Lung (tissue), 17 donors: ENCODE measurements at places on chromosomes 4 and X. TPM values are rescaled to one million over a fixed set of nuclear protein-coding genes. Genes with fewer than 3 reads are reported as not detected.

DNA sequence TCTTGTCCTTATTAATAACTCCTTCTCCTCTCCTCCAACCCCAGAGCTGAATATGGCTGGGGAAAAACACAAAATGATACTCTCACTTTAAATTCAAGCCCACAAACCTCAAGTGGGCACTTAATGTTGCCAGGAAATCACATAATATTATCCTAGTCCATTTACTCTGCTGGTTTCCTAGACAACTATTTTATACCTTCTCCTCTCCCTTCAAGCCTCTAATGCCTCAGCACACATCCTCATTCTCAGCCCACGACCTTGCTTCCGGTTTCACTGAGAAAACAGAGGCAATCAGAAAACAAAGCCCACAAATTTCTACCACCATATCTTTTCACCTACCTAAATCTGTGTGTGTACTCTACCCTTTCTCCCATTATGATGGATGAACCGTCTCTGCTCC lies 12.1 kb upstream of the CLCN5 start:
- no peak overlapping the region for H3K27ac ChIP-seq
- no peaks in the 10 kb centered on the region for H3K4me1 ChIP-seq
- DNase-seq = peak; percentile 20
- H3K27me3 ChIP-seq = no peaks in the 10 kb centered on the region

The LRCH2 gene
- 3.6 TPM for total RNA-seq

- H3K27me3 ChIP-seq = no peaks in the 10 kb centered on the region
- H3K4me1 ChIP-seq = no peaks in the 10 kb centered on the region
- no peak overlapping the region for H3K4me3 ChIP-seq
- peak; percentile 84 for DNase-seq
- no peaks in the 10 kb centered on the region for H3K36me3 ChIP-seq
These were observed 378.4 kb downstream of the ANKRD50 start for GRCh38 chr4:124334119-124334518.

The MAGEB17 gene
- total RNA-seq = not detected

DNA sequence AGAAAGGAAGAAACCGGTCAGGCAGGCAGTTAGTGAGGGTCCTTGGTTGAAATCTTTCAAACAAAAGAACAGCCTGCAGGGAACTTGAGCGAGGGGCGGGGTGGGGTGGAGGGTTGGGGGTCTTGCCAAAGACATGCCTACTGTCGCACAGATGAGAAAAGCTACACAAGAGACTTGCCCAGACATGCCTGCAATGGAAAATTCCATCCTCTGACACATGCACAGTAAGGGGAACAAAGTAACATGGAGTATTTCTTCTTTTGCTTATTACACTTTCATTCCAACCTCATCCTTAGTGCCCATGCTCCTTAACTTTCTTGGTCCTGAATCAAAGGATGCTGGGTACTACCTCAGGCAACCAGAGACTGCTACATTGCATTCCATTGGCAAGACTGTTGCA lies 1491.2 kb downstream of the STIM2 start:
- no peaks in the 10 kb centered on the region for H3K27me3 ChIP-seq
- no peak overlapping the region for H3K4me3 ChIP-seq
- DNase-seq = no peak
- H3K4me1 ChIP-seq = no peaks in the 10 kb centered on the region

GRCh38 chr4:144611850-144612249 lies 34.1 kb upstream of the HHIP start:
- no peak for DNase-seq
- H3K27me3 ChIP-seq = no peaks in the 10 kb centered on the region
- H3K27ac ChIP-seq = no peak overlapping the region
- no peaks in the 10 kb centered on the region for H3K36me3 ChIP-seq
- no peak overlapping the region for H3K4me3 ChIP-seq
- H3K4me1 ChIP-seq = no peaks in the 10 kb centered on the region

GRCh38 chr4:46955601-46956000 lies 37.8 kb downstream of the GABRA4 start:
- DNase-seq = no peak
- H3K27me3 ChIP-seq = no peaks in the 10 kb centered on the region
- no peaks in the 10 kb centered on the region for H3K36me3 ChIP-seq

DNA sequence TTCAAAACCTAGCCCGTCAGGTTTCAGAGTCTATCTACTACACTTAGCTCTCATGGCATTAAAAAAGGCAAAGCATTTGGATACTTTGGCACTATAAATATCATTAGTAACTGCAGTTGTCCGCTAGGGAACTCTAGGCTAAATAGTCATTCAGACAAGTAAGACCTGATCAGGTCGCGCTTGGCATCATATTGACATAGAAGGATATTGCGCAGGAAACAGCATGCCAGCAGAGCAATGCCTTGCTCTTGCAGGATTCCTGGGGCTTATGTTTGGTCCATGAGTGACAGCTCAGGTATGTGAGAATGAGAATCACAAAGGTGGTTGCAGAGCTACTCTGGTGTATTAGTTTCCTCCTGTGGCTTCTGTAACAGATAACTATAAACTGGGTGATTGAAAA lies 62.7 kb downstream of the KDM6A start:
- H3K27ac ChIP-seq = no peak overlapping the region
- no peak for DNase-seq
- H3K4me1 ChIP-seq = no peaks in the 10 kb centered on the region
- no peaks in the 10 kb centered on the region for H3K36me3 ChIP-seq

The PDE6B gene
- 24.6 TPM for total RNA-seq

DNA sequence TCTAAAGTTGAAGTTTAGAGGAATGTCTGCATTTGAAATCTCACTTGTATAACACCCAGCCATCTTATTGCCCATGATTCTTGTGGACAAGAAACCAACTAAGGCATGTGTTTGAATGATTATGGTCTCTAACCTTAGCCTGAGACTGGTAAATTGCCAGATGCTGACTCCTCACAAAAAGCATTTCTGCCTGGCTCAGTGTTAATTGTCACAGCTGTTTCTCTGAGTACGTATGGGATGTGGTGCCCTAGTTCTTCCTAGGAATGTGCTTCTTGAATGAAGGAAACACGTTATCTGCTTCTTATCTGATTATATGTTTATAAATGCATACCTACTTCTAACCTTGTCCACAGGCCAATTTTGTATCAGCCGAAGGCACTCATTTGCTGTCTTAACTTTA lies 63.1 kb upstream of the NDP start:
- no peak overlapping the region for H3K27ac ChIP-seq
- peak; percentile 18 for DNase-seq
- H3K36me3 ChIP-seq = no peaks in the 10 kb centered on the region
- H3K4me1 ChIP-seq = no peaks in the 10 kb centered on the region

DNA sequence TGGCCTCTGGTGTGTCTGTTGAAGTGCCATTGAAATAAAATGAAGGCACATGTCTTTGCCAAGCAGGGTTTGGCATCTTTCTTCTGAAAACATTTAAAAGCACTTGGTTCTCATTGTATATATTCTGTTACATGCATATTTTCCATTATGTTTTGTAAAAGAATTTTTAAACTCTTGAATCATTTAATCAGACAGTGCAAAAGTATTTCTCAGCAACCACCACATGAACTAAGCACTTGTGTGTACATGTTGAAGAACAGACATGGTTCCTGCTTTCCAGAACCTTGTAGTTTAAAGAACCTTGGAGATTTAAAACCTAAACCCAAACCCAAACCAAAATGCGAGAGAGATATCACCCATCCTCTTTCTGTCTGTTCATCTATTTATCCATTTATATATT lies 220.3 kb upstream of the GIMD1 start:
- H3K4me3 ChIP-seq = no peak overlapping the region
- no peak for DNase-seq
- no peaks in the 10 kb centered on the region for H3K4me1 ChIP-seq
- peaks cover 24% of the 10 kb centered on the region for H3K27me3 ChIP-seq
- no peak overlapping the region for H3K27ac ChIP-seq

DNA sequence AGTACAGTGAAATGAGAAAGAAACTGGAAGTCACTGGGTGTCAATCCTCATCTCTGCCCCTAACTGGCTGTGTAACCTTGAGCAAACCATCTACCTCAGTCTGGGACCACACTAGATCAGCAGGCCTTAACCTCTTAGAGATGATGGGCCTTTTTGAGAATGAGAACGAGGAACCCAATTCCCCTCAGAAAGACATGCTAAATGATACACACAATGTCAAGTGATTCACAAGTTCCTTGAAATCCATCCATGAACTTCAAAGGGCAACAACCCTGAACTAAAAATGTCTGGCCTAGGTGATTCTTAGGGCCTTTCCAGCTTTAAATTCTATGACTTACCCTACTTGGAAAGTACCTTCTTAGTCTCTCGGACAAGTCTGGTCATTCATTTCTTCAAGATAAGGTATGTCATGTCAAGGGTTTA lies 47.4 kb downstream of the ACSL4 start:
- H3K27me3 ChIP-seq = peaks cover 48% of the 10 kb centered on the region
- H3K36me3 ChIP-seq = no peaks in the 10 kb centered on the region

The BEX1 gene
- 2.1 TPM for total RNA-seq

DNA sequence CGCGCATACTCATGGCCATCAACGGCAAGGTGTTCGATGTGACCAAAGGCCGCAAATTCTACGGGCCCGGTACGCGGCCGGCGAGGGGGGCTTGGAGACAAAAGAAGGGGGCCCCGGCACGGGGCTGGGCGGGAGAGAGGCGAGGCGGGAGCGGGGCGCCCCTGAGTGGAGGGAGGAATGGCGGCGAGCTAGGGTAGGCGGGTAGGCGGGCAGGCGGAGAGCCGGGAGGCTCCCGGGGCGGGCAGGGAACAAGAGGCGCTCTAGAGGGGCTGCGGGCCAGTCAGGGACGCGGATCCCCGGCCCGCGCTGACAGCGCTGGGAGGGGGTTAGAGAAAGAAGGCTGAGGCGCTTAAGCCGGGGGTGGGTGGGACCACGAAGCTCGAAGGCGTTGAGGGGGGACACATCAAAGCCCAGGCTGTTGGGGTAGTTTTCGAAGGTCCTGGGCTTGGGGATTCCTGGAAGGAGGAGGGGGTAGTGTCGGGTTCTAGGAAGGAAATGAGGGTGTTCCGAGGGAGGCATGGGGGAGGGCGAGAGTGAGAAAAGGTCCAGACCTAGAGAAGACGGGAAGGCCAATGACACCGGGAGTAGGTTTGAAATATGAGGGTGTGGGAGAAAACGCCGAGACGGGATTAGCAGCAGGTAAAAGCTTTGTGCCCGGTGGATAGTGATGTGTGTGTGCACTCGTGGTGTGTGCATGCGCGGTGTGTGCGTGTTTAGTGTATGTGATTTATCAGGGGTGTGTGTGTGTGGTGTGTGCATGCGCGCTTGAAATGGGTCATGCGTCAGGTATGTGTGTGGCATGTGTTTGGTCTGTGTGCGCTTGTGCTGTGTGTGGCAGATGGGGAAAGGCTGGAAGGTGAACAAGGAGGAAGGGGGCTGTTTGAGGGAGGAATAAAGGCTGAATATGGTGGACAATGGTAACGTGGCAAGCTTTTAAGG lies 807 bp downstream of the PGRMC1 start:
- H3K36me3 ChIP-seq = no peaks in the 10 kb centered on the region
- peak; percentile 49 for DNase-seq
- H3K4me3 ChIP-seq = peak overlapping the region; percentile 48
- H3K4me1 ChIP-seq = peaks cover 12% of the 10 kb centered on the region

DNA sequence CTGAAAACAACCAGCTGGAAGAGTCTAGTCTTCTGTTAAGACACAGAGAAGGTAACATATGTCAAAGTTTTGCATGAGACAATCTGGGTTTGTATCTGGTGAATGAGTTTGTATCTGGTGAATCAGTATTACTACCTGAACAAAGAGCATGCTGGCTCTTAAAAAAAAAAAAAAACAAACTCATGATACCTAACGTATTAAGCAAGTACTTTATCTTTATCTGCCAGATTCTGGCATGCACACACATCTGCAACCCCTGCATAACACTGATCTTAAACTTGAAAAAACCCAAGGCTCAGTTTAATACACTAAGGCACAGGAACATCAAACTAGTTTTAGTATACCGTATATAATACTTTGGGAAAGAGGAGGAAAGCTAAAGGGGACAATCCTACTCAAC lies 5.8 kb downstream of the YTHDC1 start:
- peaks cover 5% of the 10 kb centered on the region for H3K4me1 ChIP-seq
- no peak overlapping the region for H3K27ac ChIP-seq
- no peak overlapping the region for H3K4me3 ChIP-seq
- no peak for DNase-seq
- no peaks in the 10 kb centered on the region for H3K36me3 ChIP-seq

DNA sequence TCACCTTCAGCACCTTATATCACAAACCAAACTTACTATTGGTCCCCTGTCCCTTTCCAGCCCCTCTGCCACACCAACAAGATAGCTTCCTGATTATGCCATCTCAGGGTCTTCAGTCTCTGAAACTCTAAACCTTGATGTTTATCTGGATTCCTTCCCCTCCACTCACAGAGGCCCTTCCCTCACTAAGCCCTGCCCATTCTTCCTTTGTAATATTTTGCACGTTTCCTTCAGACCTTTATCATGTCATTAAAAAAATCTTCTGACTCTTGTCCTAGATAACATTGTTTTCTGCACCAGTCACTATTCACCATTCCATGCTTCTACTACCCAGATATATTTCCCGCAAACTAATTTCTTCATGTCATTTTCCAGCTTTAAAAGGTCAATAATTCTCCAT lies 17.7 kb upstream of the CEP135 start:
- H3K4me1 ChIP-seq = no peaks in the 10 kb centered on the region
- no peaks in the 10 kb centered on the region for H3K27me3 ChIP-seq
- H3K27ac ChIP-seq = no peak overlapping the region
- H3K4me3 ChIP-seq = no peak overlapping the region
- H3K36me3 ChIP-seq = no peaks in the 10 kb centered on the region

DNA sequence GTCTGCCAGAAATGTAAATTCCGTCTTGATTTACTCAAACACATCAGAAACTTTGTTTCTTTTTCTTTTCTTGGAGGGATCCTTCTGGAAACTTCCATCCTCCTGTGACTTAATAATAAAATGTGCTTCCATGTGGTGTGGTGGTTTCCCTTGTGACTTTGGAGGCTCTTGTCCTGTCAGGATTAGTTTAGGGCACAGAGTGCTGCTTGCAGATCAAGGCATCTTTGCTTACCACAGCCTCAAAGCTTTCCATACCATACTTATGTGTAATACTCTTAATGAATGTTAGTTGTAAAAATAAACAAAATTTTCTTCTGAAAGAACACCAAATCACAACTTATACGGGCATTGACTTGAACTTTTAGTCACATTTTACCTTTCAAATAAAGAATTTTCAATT lies 27.4 kb downstream of the GBA3 start:
- no peaks in the 10 kb centered on the region for H3K27me3 ChIP-seq
- no peak for DNase-seq
- no peaks in the 10 kb centered on the region for H3K4me1 ChIP-seq
- no peak overlapping the region for H3K27ac ChIP-seq

DNA sequence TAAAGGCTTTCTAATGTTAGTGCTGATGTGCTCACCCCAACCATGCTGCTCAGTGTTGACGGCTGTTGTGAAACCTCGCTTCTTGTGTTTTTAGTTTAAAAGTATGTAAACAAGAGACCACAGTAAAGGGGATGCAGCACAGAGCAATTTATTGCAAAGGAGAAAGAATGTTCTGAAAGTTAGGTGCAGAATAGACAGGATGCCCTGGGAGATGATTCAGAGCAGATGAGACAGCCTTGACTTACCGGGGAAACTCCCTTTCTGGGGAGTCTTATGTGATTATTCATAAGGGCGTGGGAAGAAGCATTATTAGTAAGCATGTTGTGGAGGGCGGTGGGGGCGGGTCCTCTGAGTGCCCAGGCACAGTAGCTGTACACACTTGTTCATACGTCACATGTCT lies 47.7 kb downstream of the EVC start:
- peaks cover 3% of the 10 kb centered on the region for H3K36me3 ChIP-seq
- no peak overlapping the region for H3K4me3 ChIP-seq
- no peaks in the 10 kb centered on the region for H3K27me3 ChIP-seq
- no peak overlapping the region for H3K27ac ChIP-seq
- no peaks in the 10 kb centered on the region for H3K4me1 ChIP-seq
- DNase-seq = no peak
